ENCODE measurements at places on chromosomes 11 and 22.
A peak's percentile ranks its signal among the peaks of the same experiment; 100 is the strongest.

DNA sequence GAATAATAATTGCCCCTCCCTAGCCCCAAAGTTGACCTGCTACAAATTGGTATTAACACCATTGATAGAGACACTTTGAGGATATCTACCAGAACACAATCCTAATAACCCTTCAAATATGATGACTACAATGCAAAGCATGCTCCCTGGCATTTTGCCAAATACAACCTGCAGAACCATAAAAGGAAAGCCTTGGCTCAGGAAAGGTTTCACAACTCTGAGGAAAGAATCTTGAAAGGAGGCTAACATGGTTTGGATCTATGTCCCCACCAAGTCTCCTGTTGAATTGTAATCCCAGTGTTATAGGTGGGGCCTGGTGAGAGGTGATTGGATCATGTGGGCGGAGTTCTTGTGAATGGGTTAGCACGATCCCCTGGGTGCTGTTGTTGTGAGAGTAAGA lies 140.4 kb upstream of the ARHGAP42 start:
- DNase-seq = no peak

DNA sequence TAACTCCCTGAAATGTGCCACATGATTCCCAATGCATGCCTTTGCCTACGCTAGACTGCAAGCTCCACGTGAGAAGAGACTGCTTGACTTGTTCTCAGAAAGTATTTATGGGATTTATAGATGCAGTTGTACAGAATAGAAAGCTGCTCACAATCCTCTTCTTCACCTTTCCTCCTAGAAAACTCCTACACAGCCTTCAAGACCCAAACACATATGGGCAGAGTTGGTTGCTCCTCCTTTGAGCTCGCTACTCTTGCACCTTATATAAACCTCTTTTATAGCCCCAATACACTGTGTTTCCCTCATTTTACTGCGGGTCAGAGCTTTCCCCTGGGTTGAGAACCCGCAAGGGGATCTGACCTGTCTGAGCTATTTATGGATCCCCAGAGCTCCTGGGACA lies 16.4 kb downstream of the C1QTNF6 start:
- no peak for DNase-seq

DNA sequence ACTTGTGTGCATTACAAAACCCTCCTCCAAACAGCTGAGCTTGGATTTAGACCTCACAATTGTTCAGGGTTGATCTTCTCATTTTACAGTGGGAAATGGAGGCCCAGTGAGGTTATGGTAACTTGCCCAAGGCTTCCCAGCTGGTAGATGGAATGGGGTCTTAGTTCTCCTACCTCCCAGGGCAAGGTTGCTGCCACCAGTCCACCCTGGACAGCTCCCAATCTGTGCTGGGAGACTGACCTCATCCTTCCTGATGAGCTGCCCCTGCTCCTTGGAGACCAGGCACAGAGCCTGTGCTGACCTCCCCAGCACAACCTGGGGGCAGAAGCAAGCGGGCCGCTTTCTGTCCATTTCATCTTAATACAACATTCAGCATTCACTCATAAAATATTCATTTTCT lies 190.7 kb downstream of the ST3GAL4 start:
- no peak for DNase-seq

- DNase-seq = no peak
Observed at GRCh38 chr11:33868647-33869461, 23.0 kb downstream of the LMO2 start.

DNA sequence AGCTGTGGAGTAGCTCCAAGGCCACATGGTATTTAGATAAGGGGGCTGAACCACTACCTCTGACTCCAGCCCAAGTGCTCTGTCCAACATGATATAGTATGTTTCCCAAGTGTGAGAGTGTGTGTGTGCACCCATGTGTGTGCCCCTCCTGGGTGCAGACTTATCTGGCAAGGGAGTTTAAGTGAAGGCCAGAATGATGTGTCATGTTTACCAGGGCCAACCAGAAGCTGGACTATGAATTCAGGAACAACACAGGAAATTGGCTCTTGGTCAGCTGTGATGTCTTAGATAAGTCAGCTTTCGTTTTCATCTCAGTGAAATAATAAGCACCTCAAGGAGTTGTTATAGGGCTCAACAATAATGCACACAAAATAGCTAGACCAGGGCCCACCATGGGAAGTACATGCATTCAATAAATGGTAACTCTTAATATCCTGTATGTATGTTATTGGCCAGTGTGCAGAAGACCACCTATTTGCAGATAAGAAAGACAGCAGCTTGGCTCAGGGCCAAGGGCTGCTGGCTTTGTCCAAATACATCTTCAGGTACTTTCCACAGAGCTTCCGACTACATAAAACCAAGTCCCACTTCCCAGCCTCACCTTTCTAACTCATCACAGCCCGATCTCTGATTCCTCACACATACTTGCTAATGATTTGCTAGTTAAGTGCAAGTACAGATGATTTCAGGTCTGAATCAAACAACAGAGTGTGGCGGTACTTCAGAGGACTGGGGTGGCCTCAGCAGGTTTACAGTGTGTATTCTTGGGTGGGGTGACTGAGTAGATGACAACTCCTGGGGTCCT lies 120.9 kb downstream of the ME3 start:
- DNase-seq = no peak

GRCh38 chr22:37358917-37359316 lies 68.4 kb downstream of the ELFN2 start:
- DNase-seq = no peak

- DNase-seq = no peak
Observed at GRCh38 chr11:73308961-73309919, 1.2 kb downstream of the ARHGEF17 start.

- no peak for DNase-seq
Observed at GRCh38 chr11:86990031-86990430, 34.8 kb upstream of the FZD4 start.

GRCh38 chr11:132101881-132102280 lies 731.5 kb downstream of the NTM start:
- DNase-seq = no peak

DNA sequence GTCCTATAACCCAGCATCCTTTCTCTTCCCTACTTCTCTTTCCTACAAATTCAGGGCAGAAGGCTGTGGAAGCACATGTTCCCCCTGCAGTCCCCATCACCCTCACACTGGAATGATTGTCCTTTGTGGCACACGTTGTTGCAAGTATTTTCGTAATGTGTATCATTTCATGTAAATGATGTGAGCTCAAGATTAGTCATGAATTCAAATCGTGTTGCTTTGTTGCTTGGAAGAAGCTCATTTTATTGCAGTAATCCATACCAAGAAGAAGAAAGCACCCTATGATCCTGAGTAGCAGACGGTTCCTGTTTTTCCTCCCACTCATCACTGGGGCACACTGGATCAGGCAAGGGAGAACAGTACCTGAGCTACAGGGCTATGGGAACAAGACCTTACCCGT lies 173.4 kb downstream of the NCAM1 start:
- DNase-seq = no peak

GRCh38 chr11:57566905-57567514 lies 462 bp downstream of the UBE2L6 start:
- no peak for DNase-seq

DNA sequence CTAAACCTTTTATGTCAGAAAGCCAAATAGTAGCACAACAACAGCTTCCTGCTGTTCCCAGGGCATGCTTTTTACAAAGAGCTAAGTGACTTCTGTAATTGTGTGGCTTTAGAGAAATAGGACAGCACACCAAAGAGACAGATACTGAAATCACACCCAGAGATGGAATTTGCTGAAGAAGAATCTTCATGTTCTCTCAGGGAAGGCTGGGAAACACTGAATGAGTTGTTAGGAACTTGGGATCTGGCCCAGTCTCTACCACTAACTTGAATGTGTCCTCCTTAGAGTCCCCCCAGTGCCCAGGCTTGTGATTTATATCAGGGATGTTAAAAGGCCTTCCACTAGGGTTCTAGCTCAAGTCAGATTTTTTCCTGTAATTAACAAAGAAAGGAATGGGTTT lies 175.2 kb downstream of the DBX1 start:
- DNase-seq = no peak

DNA sequence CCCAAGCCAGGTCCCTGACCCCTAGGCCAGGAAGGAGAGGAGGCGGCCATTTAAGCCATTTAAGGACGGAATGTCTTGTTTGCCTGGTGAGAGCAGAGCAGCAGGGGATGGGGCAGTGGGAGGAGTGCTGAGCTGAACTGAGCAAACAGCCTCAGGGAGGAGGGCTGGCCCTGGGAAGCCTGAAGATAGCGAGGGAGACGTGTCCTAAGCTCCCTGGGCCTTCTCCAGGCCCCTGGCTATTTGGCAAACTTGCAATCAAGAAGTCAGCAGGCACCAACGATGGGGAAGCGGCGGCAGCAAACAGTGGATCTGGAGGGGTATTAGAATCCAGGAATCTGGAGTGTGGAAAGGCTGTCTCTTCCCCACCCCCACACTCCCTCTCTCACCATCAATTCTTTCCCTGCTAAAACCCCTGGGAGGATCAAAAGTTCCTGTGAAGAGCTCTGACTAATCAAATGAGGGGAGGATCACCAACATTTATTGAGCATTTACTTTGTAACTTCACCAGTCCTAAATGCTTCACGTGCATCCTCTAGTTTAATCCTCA lies 8.8 kb downstream of the BCL9L start:
- DNase-seq = no peak

GRCh38 chr22:37320726-37321677 lies 38.7 kb downstream of the CYTH4 start:
- no peak for DNase-seq

DNA sequence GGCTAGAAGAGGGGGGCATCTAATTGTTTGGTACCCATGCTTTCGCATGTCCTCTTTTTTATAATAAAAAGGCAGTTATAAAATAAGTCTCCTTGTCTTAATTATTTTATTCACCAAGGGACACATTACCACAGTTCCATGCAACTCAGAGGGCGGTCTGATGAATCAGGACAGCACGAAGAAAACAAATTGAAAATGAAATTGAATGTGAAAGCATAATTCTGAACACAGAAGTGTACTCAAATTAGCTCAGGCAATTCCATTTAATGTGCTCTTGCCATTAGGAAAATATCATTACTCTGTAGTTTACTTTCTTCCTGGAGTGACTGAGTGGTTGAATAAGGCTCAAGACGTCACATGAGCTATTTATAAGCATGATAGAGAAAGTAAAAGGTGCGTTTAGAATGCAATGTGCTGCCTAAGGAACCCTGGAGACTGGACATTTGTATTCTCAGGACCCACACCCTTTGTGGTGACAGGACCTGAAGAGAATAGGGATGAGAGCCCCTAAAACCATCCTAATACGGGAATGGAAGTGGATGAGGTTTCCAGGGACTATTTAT lies 59.6 kb downstream of the MTNR1B start:
- DNase-seq = no peak

GRCh38 chr11:29119116-29119515 lies 897.7 kb downstream of the KCNA4 start:
- no peak for DNase-seq

DNA sequence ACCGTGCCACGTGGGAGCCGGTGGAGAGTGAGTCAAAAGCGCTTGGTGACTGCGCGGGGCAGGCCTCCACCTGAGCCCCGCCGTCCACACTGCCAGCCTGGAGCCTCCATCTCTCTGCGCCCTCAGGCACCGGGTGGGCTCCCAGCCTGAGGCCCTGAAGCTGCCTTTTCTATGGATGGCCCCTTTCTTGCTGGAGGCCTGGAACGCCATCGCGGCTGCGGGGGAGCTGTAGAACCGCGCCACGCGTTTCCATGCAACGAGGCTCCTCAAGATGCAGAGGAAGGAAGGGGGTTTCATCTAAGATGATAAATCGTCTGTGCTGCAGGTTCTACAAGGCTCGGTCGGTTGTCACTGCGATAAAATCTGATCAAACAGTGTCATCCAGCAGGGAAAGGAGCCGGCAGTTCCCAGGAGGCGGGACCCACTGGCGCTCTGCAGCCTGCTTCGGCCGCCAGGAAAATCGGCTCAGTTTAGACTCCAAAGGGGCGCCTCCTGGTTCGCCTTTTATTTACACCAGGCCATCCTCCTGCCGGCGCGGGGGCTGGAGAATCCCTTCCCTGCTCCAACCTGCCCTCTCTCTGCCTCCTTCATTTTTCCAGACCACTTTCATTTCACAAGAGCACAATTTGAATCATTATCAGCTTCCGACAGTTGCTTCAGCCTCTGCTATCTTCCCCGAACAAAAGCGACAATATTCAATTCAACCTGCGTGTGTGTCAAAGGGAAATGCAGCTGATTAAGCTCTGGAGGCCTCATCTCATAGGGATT lies 624.4 kb downstream of the BRD1 start:
- no peak for DNase-seq

DNA sequence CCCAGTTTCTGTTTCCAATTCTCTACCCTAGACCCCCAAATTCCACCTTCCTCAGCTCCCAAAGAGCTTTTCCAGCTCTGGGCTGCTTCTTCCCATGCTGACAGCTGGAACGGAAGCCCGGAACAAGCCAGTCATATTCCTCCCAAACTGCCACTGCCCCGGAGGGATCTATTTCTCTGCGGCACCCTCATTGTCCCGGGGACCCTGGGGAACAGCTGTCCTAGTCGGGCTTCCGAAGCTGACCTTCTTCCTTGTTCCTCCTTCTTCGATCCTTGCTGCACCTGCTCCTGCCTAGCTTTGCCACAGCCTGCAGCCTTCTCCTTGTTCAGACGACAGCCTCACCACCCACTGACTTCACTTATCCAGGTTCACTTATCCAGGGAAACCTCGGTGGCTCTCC lies 105.7 kb downstream of the TSPAN18 start:
- DNase-seq = no peak

GRCh38 chr22:24833881-24834495 lies 28.0 kb downstream of the SGSM1 start:
- no peak for DNase-seq

GRCh38 chr11:2036863-2037486 lies 39.3 kb upstream of the H19 start:
- DNase-seq = no peak

- DNase-seq = peak; percentile 56
Observed at GRCh38 chr11:61996933-61997332, 29.5 kb upstream of the FTH1 start.

GRCh38 chr22:27205492-27206373 lies 548.3 kb downstream of the MIAT start:
- no peak for DNase-seq

DNA sequence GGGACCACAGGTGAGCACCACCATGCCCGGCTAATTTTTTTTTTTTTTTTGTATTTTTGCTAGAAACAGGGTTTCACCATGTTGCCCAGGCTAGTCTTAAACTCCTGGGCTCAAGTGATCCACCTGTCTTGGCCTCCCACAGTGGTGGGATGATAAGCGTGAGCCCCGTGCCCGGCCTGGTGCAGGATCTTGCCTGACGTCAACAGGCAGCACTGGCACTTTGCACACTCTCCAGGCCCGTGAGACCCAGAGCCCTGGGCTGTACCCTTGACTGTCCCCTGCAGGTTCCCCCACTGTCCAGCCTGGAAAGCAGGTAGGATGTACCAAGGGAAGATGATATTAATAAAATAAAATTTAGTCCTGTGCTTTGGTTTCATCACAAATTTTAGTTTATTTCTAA lies 29.1 kb upstream of the PANX2 start:
- DNase-seq = no peak

GRCh38 chr22:37259540-37260029 lies 15.5 kb upstream of the RAC2 start:
- peak; percentile 18 for DNase-seq

GRCh38 chr11:103619480-103619879 lies 417.0 kb upstream of the DDI1 start:
- no peak for DNase-seq

Measured in hypothalamus (tissue), 51 donors.